ENCODE measurements at places on chromosomes 1 and 21. TPM values are rescaled to one million over a fixed set of nuclear protein-coding genes. Genes with fewer than 3 reads are reported as not detected.

DNA sequence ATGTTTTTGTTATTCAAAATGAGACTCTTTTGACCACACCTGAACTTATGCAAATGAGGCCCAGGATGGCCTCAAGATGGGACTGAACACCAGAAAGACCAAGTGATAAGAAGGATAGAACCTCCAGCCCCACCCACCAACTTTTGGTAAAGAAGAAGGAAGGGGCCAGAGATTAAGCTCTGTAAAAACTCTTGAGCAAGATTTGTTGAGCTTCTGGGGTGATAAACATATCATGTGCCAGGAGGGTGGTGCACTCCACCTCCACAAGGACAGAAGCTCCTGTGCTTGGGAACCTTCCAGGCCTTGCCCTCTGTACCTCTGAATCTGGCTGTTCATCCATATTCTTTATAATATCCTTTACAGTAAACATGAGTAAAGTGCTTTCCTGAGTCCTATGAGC is 5.3 kb downstream of the RSPH1 start:
- no peak for DNase-seq

DNA sequence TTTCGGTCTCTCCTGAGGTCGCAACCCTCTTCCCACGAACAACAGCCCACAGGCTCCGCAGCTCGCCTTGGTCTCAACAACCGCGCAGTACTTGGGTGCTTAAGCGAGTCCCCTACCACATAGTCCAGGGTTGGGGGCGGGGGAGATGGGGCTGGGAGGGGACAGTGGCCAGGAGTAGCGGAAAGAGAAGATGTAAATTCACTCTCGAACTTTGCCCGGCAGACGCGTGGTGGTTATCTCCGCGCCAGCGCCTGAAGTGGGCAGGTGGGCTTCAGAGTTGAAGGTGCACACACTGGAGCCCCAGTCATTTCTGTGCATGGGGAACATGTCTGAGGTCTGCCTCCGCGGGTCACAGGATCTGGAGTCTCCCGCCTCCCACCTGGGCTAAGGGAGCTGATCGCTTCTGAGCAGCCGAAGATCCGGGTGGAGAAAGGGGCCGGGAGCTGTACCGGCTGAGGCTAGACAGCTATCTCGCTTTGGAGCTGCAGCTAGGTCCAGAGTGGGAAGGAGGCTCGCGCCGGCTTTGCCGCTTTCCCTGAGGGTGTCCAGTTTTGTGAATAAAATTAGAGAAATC is 4.3 kb upstream of the FOXD2 start:
- no peak for DNase-seq

AMY1B gene
- not detected for total RNA-seq

C8A gene
- total RNA-seq, result not detected

GRCh38 chr21:38280454-38280853 is 23.7 kb downstream of the KCNJ15 start:
- no peak for DNase-seq

- no peak for DNase-seq
Observed at GRCh38 chr21:21688889-21689288, 690.7 kb downstream of the NCAM2 start.

PAQR6 gene
- total RNA-seq, result 1.5 TPM

GRCh38 chr1:228415221-228415620 is 1.4 kb downstream of the TRIM17 start:
- no peak for DNase-seq

- DNase-seq, result no peak
Observed at GRCh38 chr1:180962178-180962577, 49.5 kb downstream of the KIAA1614 start.

Measured in glomerular endothelial cell (primary cell).